Activated CD4-positive, alpha-beta T cell treated with anti-CD3 and anti-CD28 coated beads for 36 hours (primary cell): ENCODE measurements at places on chromosomes 12 and 14.

- peak; percentile 56 for DNase-seq
These were observed 61.9 kb upstream of the MAX start for GRCh38 chr14:65164068-65164824.

DNA sequence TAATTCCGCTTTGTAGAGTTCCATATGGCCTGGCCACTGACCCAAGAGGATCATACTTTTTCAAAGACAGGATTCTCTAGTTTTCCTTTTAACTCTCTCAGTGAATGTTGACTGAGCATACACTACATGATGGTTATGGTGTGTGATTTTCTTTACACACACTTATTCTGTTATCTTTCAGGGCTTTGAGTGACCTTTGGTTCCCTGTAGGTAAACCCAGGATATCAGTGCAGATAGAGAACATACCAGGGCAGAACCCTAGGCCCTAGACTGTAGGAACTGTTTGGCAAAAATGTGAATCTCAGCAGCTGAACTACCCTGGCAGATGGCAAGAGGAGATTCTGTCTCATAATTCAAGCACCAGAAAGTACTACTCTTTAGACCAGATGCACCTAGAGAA is 159.6 kb downstream of the KCNA5 start:
- DNase-seq, result no peak

GRCh38 chr14:104528496-104528895 is 51.1 kb upstream of the C14orf180 start:
- DNase-seq, result no peak

- no peak for DNase-seq
These were observed 71.6 kb downstream of the OTOGL start for GRCh38 chr12:80170915-80171314.
